NCI-H1092 (cell line): ENCODE measurements at places on chromosomes 4 and X.

- DNase-seq: peak; percentile 77
These were observed 5.7 kb downstream of the SH3BP2 start for GRCh38 chr4:2798399-2799223.

DNA sequence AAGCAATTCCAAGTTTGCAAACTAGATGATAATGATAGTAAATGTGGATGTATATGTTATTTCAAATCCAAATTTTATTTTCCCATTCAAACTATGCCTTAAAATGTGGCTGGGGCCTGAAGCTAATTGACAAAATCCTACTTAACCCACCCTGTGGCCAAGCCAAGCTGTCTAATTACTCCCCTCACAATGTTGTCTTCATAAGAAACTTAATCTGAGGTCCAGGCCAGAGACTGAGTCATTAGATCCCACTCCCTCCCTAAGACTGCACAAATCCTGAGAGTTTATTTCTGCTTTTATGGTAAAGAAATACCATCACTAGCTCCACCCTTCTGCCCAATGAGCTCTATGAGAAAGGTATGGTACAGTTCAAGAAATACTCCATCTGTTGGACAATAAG, 16.6 kb downstream of the SMPX start:
- DNase-seq: no peak

GRCh38 chr4:145587088-145587754, 32.0 kb upstream of the MMAA start:
- DNase-seq: no peak

GRCh38 chr4:25107827-25108516, 52.3 kb downstream of the SEPSECS start:
- DNase-seq: no peak

DNA sequence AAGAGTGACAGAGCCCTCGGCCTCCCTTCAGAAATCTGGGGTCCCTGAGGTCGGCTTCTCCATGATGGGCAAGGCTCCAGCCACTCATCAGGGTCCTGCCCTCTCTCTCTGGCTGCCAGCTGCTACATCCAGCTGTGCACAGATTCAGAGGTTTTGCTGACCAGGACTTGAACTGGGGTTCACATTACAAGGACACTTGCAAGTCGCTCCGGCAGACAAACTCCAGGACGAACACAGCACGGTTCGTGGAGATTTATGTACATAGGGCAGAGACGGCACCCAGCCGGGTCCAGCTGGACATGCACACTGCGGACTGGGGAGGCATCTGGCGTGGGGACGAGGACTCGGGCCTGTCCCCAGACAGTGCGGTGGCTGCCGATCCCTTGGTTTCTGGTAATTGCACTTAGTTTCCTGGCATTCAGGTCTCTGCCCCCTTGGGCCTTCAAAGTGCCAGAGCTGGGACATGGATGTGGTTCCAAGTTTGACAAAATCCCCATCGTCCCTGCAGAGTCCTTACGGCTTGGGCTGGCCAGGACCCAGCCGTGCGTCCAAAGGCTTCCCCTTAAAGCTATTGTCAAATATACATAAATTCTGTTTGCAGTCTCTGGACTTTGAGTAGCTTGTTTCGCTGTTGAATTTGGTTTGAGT, 6.2 kb upstream of the C4orf50 start:
- DNase-seq: no peak

DNA sequence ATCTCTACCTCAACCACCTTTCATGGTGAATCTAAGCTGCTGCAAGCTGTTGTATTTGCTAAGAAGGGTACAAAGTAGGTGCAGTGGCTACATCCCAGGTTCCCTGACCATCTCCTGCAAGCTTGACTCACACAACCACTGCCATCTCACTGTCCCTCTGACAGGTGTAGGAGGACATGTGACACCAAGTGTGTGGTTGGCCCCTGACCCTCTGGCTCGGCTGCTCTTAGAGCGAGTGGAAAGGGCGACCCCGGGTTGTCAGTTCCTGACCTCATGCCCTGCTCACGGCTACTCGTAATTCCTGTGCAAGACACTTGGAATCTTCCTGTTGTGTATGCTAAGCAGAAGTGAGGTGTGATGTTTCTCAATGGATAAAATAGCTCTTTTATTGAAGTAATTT, 184.4 kb downstream of the DCLK2 start:
- no peak for DNase-seq

- no peak for DNase-seq
These were observed 9.7 kb downstream of the HS6ST2 start for GRCh38 chrX:132948648-132949260.

GRCh38 chr4:62544428-62544827, 1344.3 kb downstream of the ADGRL3 start:
- DNase-seq: no peak

GRCh38 chr4:2078584-2078983, 19.5 kb downstream of the NAT8L start:
- DNase-seq: no peak

GRCh38 chr4:138954428-138954827, 61.2 kb upstream of the NOCT start:
- DNase-seq: no peak

DNA sequence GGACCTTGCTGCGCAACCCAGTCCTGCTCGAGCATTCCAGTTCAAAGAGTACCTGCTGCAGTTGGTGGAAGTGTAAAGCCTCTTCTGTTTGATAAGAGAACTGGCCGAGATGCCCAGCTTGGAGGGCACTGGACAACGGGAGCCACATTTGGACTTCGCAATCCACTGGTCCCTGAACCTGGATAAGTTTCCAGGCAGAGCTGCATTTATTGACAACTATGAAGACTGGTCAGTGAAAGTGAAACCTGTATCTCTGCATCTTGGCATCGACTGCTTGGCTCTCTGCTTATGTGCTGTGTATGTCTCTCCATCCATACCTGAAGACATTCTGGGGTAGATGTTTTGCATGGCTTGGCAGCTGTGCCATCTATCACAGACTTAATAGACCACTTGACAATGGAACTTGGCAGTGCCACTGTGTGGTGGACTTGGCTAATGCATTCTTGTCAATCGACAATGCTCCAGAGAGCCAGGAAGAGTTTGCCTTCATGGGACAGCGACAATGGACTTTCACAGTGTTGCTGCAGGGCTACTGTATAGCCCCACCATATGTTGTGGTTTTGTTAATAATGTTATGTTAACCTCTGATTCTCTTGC, 43.5 kb upstream of the ZBTB33 start:
- no peak for DNase-seq

GRCh38 chr4:8442596-8443358, 2.2 kb downstream of the TRMT44 start:
- no peak for DNase-seq

DNA sequence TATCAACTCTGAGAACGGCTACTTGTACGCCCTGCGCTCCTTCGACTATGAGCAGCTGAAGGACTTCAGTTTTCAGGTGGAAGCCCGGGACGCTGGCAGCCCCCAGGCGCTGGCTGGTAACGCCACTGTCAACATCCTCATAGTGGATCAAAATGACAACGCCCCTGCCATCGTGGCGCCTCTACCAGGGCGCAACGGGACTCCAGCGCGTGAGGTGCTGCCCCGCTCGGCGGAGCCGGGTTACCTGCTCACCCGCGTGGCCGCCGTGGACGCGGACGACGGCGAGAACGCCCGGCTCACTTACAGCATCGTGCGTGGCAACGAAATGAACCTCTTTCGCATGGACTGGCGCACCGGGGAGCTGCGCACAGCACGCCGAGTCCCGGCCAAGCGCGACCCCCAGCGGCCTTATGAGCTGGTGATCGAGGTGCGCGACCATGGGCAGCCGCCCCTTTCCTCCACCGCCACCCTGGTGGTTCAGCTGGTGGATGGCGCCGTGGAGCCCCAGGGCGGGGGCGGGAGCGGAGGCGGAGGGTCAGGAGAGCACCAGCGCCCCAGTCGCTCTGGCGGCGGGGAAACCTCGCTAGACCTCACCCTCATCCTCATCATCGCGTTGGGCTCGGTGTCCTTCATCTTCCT, 2.7 kb downstream of the PCDH10 start:
- no peak for DNase-seq

DNA sequence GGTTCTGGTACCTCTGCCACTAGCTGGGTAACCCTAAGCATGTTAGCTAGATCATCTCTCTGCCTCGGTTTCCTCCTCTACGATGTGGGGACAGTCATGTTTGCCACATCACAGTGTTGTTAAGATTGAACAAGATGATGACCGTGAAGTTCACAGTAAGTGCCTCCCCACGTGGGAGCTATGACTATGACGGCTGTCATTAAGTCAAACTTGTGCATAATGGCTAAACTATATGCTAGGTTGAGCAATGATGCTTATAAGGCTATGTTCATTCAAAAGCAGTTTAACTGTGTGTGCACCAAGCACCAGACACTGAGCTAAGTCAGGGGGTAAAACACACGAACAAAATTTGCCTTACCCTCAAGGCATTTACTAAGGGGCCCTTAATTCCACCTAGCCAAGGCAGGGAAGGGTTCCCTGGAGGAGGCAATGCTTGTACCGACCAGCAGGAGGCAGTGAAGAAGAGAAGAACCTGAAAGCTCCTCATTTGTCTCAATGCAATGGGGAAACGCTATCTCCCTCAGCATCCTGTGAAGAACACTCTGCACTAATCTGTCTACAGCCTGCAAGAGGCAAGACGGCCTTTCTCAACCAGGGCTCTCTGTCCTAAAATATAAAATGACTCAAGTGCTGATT, 52.9 kb downstream of the MAP7D2 start:
- DNase-seq: no peak

- no peak for DNase-seq
These were observed 1890.7 kb upstream of the PCDH10 start for GRCh38 chr4:131258361-131258760.

- DNase-seq: no peak
These were observed 129.0 kb downstream of the AMMECR1 start for GRCh38 chrX:110188701-110189558.

GRCh38 chrX:109813236-109813635, 80.2 kb upstream of the ACSL4 start:
- DNase-seq: no peak

DNA sequence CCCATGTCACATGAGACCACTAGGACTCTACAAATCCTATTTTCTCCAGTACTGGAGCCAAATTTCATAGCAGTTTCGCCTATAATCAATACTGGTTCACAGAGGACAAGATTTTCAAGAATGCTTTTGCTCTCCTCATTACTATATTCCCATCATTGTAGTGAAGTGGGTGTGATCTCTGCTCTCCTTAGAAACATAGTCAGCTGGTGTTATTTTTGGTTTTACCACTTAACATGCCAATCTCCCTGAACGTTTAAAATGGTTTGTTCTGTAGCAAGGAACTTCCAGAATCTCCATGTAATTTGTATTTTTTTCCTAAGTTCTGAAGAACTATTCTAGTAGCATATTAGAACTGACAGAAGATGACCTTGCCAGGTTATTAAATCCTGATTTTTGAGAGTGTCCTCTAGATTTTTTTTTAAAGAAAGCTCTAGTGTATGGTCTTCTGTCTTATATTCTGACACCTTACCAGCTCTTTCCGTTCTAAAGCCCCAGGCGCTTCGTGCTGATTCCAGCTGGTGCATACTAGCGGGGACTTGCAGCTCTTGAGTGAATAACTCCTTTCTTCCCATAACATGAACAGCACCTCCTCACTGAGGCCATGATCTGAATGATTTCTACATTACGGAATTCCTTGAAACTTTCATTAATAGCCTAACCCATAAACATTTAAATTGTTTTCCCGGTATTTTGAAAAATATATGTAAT, 1372.9 kb downstream of the TECRL start:
- no peak for DNase-seq

DNA sequence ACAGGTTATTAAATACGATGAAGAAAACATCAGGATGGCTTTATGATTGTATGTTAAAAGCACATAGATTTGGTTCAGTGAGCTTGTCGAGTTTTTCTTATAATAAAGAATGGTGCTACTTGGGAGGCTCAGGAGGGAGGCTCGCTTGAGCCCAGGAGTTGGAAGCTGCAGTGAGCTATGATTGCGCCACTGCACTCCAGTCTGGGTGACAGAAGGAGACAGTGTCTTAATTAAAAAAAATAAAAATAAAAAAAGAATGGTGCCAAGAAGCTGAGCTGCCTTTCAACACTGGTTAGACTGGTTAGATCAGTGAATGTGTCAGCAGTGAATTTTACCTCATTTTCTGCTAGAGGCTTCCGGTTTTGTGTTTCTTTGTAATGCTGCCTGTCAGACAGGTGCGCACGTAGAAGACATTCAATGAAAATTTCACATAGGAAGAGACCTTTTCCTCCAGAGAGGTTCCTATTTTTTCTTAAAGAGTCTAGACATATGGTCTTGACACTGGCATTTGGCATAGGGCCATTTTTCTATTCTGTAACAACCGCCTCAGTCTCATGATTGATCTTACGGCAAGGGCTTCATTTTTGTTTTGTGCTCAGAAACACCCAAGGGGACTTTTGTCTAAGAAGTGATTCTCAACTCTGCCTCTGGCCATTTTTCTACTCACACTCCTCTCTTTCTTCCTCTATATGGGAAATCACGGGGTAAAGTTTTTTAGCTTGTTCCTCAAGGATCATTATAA, 15.0 kb upstream of the ARSF start:
- no peak for DNase-seq

GRCh38 chr4:76457885-76458284, 22.9 kb downstream of the SHROOM3 start:
- DNase-seq: no peak

DNA sequence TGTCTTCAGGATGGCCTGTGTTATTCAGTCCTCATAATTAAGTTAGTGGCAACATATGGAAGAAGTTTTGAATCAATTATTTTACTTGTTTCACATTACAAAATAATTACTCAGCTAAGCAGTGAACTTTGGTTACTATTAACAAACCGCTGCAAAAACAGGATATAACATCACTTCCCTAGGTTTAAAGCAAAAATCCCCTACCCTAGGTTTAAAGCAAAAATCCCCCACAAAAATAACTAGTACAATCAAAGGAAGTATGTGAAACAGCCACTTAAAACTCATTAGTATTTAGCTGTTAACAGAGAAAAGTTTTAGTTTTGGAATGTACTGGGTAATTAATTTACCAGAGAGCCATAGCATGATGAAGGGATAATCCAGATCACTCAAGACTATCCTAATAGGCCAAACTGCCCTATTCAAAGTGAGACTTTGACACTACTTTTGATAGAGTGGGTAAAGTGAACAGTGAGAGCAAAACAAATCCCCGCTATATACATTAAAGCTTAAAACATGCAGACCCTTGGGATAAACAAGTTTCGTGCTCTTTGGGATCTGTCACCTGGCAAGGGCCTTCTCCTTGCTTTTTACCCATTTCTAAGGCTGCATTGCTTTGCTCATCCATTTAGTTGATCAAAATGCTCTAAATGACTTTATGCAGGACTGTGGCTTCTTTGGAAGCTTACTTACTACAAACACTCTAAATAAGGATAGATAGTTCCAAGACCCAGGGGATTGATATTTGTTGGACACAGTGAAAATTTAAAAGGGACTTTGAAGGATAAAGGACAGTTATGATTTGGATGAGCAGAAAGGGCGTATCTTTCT, 36.4 kb upstream of the GPR174 start:
- DNase-seq: no peak

GRCh38 chrX:70554081-70554480, 109.4 kb downstream of the DLG3 start:
- no peak for DNase-seq

- DNase-seq: no peak
These were observed 107.0 kb downstream of the ABLIM2 start for GRCh38 chr4:8051644-8052043.

DNA sequence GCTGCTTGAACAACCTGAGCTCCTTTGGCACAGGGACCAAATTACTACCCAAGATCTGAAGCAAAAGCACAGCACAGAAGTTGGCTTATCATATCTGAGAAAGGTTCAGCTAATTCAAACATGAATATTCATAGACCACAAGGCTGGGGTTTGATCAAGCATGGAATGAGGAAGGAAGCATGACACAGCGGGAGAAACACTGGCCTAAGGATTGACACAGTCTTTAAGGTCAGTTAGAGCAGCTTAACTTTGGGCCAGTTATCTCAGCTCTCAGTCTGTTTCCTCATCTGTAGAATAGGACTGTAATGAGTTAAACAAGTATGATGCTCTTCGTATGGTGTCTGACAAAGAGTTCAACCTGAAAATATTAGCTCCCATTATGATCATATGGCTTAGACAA, 88.5 kb upstream of the CBR4 start:
- DNase-seq: no peak
